Cardiac ventricle fibroblast (primary cell): ENCODE measurements at places on chromosomes 4 and X. TPM values are rescaled to one million over a fixed set of nuclear protein-coding genes. Genes with fewer than 3 reads are reported as not detected.

SLC7A11 gene
- 5.4 and 5.7 TPM in 2 replicates for total RNA-seq

KDR gene
- total RNA-seq, result 5.3 and 6.9 TPM in 2 replicates

GABRB1 gene
- total RNA-seq, result not detected in 2 replicates

PLXNA3 gene
- 13.2 and 20.2 TPM in 2 replicates for total RNA-seq

RASSF6 gene
- total RNA-seq, result not detected in 2 replicates

CNGA1 gene
- total RNA-seq, result not detected in 2 replicates

SH3TC1 gene
- total RNA-seq, result 5.3 and 9.5 TPM in 2 replicates

TECRL gene
- not detected in 2 replicates for total RNA-seq

CYLC1 gene
- not detected in 2 replicates for total RNA-seq

PRKG2 gene
- 3.4 and 4.1 TPM in 2 replicates for total RNA-seq

TSPAN7 gene
- 0.49 TPM in 1 of 2 replicates, not detected in the other for total RNA-seq

PAGE3 gene
- total RNA-seq, result not detected in 2 replicates

ANKRD50 gene
- 13.0 and 13.8 TPM in 2 replicates for total RNA-seq

CT83 gene
- not detected in 2 replicates for total RNA-seq

VCX2 gene
- not detected in 2 replicates for total RNA-seq

ADH7 gene
- not detected in 2 replicates for total RNA-seq

FGD1 gene
- 12.7 and 16.8 TPM in 2 replicates for total RNA-seq

REPS2 gene
- 6.8 and 7.5 TPM in 2 replicates for total RNA-seq

RBMXL3 gene
- not detected in 2 replicates for total RNA-seq

F8 gene
- total RNA-seq, result 12.7 and 15.0 TPM in 2 replicates

BMX gene
- 0.15 TPM in 1 of 2 replicates, not detected in the other for total RNA-seq

PCDH7 gene
- total RNA-seq, result 28.4 and 30.1 TPM in 2 replicates

CNKSR2 gene
- total RNA-seq, result not detected in 2 replicates

PCDH11X gene
- not detected in 2 replicates for total RNA-seq

ATP1B4 gene
- total RNA-seq, result not detected in 2 replicates

XG gene
- total RNA-seq, result 0.73 and 3.2 TPM in 2 replicates

CT45A1 gene
- not detected in 2 replicates for total RNA-seq

FHDC1 gene
- total RNA-seq, result 0.06 and 0.15 TPM in 2 replicates

SPP1 gene
- not detected in 2 replicates for total RNA-seq

NKX3-2 gene
- not detected in 2 replicates for total RNA-seq

TMA16 gene
- 13.9 and 14.7 TPM in 2 replicates for total RNA-seq

MAGEA2B gene
- total RNA-seq, result not detected in 2 replicates

IRAK1 gene
- 48.9 and 56.3 TPM in 2 replicates for total RNA-seq

NPY1R gene
- total RNA-seq, result 0.12 TPM in 1 of 2 replicates, not detected in the other

ASMT gene
- not detected in 2 replicates for total RNA-seq

GUF1 gene
- 8.3 and 11.3 TPM in 2 replicates for total RNA-seq

ARR3 gene
- not detected in 2 replicates for total RNA-seq

CPLX1 gene
- total RNA-seq, result not detected in 2 replicates

NAA11 gene
- not detected in 2 replicates for total RNA-seq

UGT2B11 gene
- total RNA-seq, result not detected in 2 replicates

SUPT20HL1 gene
- not detected in 2 replicates for total RNA-seq

SLC49A3 gene
- total RNA-seq, result 9.0 and 11.0 TPM in 2 replicates

PPA2 gene
- total RNA-seq, result 52.0 and 62.3 TPM in 2 replicates

ADH6 gene
- total RNA-seq, result 0.56 TPM in 1 of 2 replicates, not detected in the other

MTHFD2L gene
- total RNA-seq, result 2.4 and 5.7 TPM in 2 replicates

PNMA6A gene
- total RNA-seq, result 0.69 TPM in 1 of 2 replicates, not detected in the other

TCEAL6 gene
- not detected in 2 replicates for total RNA-seq

OPN1MW gene
- not detected in 2 replicates for total RNA-seq

BANK1 gene
- 0.05 and 0.06 TPM in 2 replicates for total RNA-seq

CSAG2 gene
- total RNA-seq, result not detected in 2 replicates

CXXC4 gene
- total RNA-seq, result not detected in 2 replicates

CD99L2 gene
- 56.5 and 63.2 TPM in 2 replicates for total RNA-seq

KCNIP4 gene
- total RNA-seq, result not detected in 2 replicates
